NCI-H1436 treated with DMSO at 0.1 percent for 48 hours (cell line): ENCODE measurements at places on chromosomes 13 and 19.

DNA sequence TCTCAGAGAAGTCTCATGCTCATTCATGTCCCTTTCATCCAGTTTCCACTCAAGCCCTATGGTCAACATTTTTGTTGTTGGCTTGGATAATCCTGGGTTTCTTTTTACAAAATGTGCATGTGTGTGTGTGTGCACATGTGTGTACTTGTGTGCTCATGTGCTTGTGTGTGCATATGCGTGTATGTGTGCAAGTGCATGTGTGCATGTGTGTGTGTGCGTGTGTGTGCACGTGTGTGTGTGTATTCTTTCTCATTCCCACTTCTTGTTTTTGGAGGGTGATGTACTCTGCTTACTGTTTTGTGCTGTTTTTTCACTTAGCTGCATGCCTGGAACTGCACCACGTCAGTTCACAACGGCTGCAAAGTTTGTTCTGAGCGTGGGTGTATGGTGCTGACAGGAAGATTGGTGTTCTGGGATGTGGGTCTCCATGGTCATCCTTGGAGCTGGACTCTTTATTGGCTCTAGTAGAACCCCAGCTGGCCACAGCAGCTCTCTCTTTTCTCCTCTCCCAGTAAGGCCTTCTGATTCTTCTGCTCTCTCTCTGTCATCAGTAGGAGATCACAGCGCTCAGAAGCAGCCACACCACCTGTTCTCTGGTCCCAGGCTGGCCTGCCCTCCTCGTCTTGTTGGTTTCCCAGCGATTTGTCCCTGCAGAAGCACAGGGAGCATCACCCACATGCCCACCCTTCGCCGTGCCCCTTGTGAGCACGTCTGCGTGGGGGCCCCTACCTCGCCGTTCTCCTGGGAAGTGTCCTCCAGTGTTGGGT lies 60.8 kb downstream of the SOX1 start:
- no peak for DNase-seq

GRCh38 chr13:51747438-51748434 lies 56.2 kb downstream of the DHRS12 start:
- no peak for DNase-seq

DNA sequence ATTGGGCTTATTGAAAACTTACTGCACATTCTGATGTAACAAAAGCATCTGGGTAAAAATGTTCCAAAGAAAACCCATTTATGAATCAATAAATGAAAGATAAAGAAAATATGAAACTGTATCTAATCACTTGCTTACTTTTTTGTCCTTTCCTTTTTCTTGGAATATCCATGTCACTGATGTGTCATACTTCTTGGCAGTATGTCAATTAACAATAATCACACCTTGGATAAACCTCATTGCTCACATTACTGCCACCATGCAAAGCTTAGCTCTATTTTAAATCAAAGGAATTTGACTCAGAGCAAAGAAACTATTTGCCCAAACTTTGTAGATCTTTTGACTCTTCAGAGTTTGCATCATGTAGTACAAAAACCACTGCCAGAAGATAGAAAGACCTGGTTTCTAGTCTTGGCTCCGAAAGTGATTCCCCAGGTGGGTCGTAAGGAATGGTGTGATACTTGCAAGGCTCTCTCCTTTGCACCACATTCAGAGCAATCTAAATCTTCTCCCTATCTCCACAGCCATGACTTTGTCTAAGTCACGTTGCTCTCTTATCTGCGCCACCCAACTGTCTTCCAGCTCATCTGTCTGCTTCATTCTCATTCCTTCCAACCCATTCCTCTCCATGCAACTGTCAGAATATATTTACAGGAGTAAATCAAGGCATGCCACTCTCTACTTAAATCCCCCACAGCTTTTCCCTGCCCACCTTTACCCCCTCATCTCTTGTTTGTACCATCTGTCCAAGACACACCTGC lies 311.9 kb downstream of the COG6 start:
- no peak for DNase-seq

GRCh38 chr13:20441056-20441455 lies 84.6 kb downstream of the CRYL1 start:
- DNase-seq: no peak

- DNase-seq: peak; percentile 47
Measured at GRCh38 chr19:46299004-46299509, 2.2 kb downstream of the HIF3A start.

GRCh38 chr19:48484247-48484893 lies 15.2 kb downstream of the CYTH2 start:
- DNase-seq: no peak

DNA sequence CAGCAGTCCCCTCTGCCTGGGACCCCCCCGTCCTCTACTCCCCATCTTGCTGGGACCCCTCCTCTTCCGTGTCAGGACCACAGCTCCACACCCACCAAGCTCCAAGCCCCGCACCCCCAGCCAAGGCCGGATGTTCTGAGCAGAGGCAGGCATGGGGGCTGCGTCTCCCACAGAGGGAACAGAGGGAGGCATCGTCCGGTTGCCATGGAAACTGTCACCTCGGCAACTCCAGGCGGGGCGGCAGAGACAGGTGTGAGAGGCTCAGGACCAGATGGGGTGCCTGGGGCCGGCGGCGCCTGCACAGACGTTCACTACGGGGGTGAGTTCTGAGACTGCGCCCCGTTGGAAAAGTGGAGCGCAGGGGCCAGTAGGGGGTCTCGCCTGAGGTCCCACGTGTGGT lies 5.4 kb downstream of the RNU6-9 start:
- no peak for DNase-seq
